ENCODE measurements at places on chromosomes 11 and 22.

GRCh38 chr22:33835265-33835664, 85.0 kb downstream of the LARGE1 start:
- DNase-seq = no peak

DNA sequence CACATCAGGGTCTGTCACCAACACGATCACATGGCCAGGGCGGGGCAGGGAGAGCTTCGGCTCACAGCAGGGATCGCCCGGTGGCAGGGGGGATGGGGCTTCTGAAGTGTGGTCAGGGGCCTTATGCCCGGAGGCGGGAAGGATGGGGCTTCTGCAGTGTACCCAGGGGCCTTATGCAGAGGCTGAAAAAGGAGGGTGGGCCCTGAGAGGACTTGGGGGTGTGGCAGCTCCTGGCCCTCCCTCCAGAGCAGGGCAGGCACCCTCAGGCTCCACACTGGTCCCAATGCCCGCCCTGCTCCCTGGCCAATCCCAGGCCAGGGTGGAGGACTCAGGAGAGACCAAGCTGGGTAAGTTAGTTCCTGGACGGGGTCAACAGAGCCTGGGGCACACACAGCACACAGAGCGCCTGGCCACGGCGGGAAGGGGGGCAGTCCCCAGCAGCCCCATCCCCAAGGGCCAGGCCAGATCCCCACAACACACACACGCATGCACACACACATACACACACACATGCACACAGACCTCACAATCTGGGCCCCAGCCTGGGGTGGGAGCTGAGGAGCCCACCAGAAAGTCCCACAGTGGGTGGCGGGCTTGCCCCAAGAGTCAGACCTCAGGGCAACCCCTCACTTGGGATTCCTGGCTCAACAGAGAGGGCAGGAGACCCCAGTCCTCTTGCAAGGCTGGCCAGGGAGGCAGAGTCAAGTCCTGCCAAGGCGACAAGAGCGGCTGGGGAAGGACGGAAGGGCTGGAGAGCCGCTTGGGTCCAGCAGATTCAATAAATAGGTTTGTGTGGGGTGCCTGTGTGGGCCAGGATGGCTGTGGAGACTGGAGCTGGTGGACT, 1.1 kb upstream of the CEND1 start:
- no peak for DNase-seq

DNA sequence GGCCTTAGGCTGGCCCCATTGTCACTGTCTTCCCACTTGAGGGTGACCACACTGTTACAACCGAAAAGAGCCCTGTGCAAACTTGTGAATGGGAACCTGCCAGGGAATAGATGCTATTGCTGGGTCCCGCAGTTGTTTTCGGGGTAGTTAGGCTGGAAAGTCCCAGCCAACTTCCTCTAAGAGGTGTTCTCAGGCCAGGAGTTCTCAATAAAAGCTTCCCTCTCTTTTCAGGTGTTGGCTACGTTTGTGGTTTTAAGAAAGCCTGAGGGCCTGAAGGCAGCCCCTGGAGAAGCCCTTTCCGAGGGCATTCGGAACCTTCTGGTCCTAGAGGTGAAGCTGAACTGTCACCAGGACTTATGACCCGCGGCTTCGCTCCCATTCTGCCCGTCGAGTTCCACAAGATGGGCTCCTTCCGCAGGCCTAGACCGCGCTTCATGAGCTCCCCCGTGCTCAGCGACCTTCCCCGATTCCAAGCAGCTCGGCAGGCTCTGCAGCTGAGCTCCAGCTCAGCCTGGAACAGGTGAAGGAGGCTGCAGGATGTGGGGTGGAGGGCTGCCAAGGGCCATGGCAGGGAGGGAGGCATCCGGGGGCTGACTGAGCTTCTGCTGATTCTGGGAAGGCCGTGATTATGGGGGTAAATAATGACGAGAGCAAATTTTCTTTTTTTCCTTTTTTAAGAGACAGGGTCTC, 104.8 kb downstream of the PRR5L start:
- DNase-seq = no peak

GRCh38 chr11:104366321-104366734, 202.4 kb upstream of the PDGFD start:
- no peak for DNase-seq

DNA sequence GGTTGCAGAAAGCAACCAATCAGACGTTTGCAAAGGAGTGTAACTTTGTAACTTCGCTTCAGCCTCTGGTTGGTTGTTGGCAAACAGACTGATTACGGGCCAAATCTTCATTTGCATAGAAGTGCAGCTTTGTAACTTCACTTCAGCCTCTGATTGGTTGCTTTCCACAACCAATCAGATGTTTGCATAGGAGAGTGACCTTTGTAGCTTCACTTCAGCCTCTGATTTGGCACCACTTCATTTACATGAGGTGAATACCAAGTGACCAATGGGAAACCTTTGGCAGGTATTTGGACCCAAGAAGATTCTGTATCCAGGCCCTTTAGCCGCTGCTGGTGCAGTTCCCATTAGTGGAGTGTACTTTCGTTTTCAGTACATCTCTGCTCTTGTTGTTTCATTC, 16.0 kb downstream of the USP47 start:
- no peak for DNase-seq

DNA sequence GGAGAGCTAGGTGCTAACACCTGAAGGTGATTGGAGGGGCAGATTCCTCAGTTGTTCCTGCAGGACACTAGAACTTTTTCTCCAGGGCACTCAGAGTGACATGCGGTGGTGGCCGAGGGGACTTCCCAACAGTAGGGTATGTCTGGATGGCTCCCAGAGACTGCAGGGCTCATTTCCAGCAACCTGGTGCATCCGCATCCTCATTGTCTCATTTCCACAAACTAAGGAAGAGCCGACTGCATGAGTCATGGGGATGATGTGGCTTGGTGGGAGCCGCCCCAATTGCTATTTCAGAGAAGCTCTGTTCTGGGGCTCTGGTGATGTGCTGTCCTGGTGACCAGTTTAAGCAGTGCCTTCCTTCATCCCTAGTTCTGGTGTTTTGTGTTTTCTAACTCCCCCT, 2.8 kb upstream of the ROBO4 start:
- DNase-seq = no peak

GRCh38 chr11:64313491-64314145, 3.7 kb downstream of the TRMT112 start:
- no peak for DNase-seq

DNA sequence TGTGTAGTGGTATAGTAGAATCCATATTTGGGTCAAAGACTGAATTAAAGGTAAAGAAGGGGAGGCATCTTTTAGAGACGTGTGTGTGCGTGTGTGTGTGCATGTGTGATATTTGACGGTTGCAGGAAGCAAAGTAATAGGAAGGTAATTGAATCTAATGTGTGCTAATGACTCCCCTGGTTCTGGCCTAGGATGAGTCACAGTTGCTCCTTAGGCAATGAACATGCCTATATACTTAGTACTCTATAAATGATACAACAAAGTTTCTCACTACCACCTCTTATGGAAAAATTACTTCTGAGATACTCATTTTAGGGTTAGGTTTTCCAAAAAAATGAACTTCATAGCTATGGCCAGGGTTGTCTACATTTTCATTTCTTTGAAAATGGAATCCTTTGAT, 409.6 kb downstream of the GUCY1A2 start:
- DNase-seq = no peak

- no peak for DNase-seq
Observed at GRCh38 chr22:49046546-49047361, 780.9 kb downstream of the BRD1 start.

DNA sequence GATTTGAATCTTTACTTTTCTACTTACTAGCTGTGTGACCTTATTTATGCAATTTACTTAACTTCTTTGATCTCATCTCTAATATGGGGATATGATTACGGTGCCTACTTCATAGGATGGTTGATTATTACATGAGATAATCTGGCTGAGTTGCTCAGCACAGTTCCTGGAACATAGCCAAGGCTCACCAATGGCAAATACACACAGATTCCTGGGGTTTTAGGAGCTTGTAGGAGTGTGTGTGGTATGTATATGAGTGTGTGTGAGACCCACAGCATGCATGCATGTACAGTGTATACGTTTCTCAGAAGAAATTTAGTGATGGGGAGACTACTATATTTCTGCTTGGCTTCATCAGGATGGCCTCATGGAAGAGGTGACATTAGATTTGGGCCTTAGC, 256.9 kb downstream of the KIRREL3 start:
- no peak for DNase-seq

DNA sequence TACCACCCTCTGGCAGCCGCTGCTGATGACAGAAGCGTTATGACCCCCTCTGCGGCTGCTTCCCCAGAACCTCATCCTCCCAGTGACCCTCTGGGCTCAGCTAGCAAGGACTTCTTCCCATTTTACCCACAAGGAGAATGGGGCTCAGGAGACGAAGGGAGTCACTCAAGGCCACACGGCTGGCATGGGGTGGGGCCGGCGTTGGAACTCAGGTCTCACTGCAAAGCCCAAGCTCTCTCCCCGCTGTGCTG, 16.8 kb upstream of the SUN2 start:
- no peak for DNase-seq

DNA sequence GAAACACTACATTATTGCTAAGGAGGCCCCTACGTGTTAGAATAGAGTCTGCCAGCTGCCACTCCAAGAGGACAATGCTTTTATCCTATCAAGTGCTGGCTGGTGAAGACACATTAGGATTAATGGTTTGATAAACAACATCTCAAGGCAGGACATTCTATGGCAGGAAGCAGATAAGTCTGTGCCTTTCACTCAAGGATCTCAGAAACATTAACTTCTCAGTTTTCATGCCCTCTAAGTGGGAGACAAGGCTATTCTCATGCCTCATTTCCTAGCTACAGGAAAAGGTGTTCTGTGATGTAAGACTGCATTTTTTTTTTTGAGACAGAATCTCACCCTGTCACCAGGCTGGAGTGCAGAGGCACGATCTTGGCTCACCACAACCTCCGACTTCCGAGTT, 23.5 kb upstream of the TIMP3 start:
- no peak for DNase-seq

GRCh38 chr22:17266251-17266971, 47.2 kb upstream of the ADA2 start:
- DNase-seq = no peak

GRCh38 chr11:2903672-2904011, 18.1 kb upstream of the CDKN1C start:
- no peak for DNase-seq

GRCh38 chr11:36053281-36053680, 109.4 kb downstream of the LDLRAD3 start:
- no peak for DNase-seq

GRCh38 chr11:12420706-12421105, 43.3 kb downstream of the PARVA start:
- no peak for DNase-seq

GRCh38 chr11:35359321-35360054, 59.9 kb downstream of the SLC1A2 start:
- DNase-seq = no peak

- no peak for DNase-seq
Observed at GRCh38 chr11:5507933-5508305, 1.8 kb downstream of the UBQLN3 start.

DNA sequence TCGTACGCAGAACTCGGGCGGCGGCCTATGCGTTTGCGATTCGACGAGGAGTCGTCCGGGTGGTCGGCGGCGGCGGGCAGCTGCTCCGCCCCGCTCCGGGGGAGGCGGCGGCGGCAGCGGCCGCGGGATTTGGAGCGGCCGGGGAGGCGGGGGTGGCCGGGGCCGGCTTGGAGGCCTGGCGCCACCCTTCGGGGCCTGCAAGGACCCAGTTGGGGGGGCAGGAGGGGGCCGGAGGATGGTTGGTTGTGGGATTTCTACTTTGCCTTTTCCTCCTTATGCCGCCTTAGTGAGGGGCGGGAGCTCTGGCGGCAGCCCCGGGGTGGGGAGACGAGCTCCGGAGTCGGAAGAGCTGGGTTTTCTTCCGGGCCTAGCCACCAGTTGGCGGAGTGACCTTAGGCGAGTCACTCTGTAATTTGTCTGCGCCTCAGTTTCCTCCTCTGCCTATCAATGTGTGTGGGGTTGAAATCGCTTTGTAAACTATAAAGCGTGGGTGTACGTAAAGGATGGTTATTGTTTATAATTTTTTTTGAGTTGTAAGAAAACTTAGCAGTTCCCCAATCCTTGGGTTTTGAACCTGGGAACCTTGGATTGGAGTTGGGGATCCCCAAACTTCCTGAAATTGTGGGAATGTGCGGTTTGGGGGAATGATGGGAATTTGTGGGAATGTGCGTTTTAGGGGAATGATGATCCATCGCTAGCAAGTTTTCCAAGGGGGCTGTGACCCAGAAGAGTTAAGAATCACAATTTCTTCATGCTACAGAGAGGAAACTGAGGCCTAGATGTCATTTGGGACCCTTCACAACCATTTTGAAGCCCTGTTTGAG, 679 bp downstream of the TUG1 start:
- DNase-seq = peak; percentile 20

DNA sequence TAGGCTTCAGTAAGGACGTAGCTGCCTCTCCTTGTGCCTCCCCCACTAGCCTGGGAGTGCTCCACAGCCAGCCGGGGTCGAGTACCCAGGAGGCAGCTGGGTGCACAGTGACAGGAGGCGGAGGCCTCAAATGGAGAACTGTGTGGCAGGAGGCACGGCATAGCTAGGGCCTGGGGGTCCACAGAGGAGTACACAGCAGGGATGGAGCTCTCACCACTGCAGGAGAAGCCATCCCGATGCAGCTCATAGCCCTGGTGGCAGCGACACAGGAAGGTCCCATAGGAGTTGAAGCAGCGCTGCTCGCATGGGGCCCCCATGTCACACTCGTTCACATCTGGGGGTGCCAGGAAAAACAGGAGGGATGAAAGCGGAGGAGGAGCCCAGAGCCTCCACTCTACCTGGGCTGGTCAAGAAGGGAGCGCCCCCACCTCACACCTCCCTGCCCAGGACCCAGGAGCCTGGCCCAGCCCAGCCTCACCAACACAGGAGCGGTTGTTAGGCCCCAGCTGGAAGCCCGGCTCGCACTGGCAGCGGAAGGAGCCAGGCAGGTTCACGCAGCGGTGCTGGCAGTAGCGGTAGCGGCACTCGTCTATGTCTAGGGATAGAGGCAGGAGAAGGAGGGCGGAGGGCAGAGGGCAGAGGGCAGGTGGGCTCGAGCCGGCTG, 2.8 kb downstream of the EFEMP2 start:
- no peak for DNase-seq

DNA sequence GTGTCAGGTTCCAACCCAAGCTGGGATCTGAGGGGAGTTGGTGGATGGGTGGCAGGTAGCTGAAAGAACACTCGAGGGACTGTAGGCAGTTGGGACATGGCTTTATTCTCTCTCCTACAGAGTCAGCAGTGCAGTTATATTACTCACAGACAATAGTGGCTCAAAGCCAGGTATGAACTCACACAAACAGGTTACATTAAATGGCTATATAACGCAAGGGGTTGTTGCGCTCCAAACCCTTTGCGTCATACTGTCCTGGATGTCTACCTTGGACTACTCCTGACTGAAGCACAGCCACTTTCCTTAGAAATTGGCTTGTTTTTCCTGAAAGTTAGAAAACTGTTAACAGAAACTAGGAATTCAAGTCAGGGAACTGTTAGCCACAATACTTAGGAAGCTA, 66.4 kb upstream of the OR4B1 start:
- DNase-seq = no peak

- DNase-seq = no peak
Observed at GRCh38 chr11:127369356-127369755, 368.8 kb upstream of the KIRREL3 start.
